ENCODE measurements at places on chromosomes 16 and 17.

DNA sequence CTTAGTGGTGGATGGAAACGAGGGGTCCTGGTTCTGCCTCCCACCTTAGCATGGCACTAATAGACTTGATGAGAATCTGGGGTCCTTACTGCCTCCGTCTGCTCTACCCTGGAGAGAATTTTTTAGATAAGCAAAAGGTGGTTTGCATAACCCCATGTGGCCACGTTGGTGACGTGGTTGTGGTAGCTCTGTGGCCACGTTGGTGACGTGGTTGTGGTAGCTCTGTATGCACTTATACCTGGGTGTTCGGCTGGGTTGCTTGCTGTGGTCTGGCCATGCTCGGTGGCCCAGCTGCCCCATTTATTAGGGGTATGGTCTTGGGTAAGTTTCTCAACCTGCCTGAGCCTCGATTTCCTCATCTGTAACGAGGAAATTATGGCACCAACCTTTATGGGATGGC is 13.0 kb downstream of the SPIRE2 start:
- no peak for DNase-seq

DNA sequence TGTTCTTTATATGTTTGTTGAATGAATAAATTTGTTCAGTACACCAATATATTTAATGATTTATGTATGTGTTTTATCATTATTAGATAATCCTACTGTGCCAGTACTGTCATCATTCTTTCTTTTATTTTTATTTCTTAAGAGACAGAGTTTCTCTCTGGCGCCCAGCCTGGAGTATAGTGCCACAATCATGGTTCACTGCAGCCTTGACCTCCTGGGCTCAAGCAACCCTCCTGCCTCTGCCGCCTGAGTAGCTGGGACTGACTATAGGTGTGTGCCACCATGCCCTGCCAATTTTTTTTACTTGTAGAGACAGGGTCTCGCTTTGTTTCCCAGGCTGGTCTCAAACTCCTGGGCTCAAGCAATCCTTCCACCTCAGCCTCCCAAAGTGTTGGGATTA is 41.8 kb downstream of the PAFAH1B1 start:
- no peak for DNase-seq

GRCh38 chr17:71703701-71704100 is 417.1 kb upstream of the SOX9 start:
- no peak for DNase-seq

GRCh38 chr16:83627996-83628395 is 179.8 kb upstream of the HSBP1 start:
- DNase-seq: no peak

- DNase-seq: no peak
Measured at GRCh38 chr17:68792042-68792685, 163.0 kb downstream of the ABCA8 start.

DNA sequence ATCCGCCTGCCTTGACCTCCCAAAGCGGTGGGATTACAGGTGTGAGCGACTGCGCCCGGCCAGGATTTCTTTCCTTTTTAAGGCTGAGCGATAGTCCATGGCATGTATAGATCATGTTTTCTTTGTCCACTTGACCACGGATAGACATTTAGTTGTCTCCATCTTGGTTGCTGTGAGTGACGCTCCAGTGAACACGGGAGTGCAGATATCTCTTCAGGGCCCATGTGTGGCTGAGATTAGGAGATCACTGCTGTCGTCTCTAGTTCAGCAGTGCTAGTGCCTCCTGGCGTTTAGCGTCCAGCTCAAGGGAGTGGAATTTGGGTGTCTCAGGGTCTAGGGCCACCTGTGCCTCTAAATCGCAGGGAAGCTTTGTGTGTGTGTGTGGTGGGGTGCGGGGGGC is 41.5 kb downstream of the ABCC1 start:
- no peak for DNase-seq

- no peak for DNase-seq
Measured at GRCh38 chr16:63938661-63939060, 1183.2 kb downstream of the CDH11 start.

- no peak for DNase-seq
Measured at GRCh38 chr16:84768061-84768807, 51.6 kb upstream of the CRISPLD2 start.

- no peak for DNase-seq
Measured at GRCh38 chr16:16071631-16072244, 122.3 kb downstream of the ABCC1 start.
